ENCODE measurements at places on chromosomes 11 and 22.

GRCh38 chr22:35993048-35993714 is 35.4 kb downstream of the RBFOX2 start:
- DNase-seq: no peak

- DNase-seq: no peak
Measured at GRCh38 chr11:118415739-118416068, 14.3 kb downstream of the ATP5MG start.

- no peak for DNase-seq
Measured at GRCh38 chr22:35930933-35931332, 97.7 kb downstream of the RBFOX2 start.

DNA sequence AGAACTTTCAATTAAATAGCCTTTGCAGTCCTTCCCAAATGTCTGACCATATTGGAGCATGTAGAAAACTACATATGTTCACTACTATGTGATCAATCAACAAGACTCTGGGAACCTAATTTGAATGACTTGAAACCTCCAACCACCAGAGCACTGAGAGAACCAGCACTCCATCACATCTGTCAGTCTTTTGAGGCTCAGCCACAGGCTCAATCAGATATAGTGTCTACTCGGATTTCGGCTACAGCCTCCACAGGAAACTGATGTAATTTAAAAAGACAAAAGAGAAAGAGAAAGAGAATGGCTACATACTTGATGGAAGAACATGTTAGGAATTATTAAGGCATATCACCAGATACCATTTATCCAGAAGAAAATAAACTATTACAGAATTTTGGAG is 859.0 kb downstream of the FAM181B start:
- no peak for DNase-seq

DNA sequence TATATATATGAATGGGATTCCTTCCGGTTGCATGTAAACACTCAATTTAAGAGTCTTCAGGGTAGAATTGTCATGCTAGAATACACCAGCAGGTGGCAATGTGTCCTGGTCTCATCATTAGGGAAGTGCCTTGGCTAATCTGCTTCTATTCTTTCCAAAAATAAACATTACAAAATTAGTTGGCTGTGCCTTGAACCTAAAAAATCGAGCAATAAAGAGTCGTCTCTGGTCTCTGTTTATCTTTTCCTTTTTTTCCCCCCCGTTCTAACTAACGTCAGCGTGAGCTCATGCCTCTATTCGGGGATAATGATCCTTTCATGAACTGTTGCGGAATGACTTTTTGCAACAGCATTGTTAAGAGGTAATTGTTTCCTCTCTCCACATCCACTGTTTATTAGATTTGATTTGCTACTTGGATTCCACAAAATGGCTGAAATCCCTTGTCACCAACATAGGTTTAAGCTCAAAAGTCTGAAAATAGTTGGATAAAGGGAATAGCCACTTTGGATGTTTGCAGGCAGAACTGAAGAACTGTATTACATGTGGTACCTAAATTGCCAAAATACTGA is 1.2 kb upstream of the ARHGEF12 start:
- DNase-seq: no peak

GRCh38 chr11:61194981-61195695 is 8.2 kb upstream of the PGA3 start:
- DNase-seq: no peak

DNA sequence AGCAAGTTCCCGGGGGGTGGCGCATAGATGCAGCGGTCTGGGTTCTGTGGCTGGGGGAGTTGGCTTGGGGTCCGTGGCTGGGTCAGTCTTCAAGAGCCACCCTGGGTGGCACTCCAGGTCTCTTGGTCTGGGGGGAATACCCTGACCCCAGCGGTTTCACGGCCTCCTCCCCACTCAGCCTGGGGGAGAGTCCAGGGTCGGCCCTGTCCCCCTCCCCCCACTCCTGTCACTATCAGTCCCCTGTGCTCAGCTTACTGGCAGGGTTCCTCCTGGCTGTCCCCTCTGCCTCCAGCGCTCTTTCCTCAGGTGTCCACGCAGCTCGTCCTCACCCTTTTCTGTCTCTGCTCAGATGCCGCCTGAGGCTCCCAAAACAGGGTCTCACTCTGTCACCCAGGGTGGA is 68.5 kb upstream of the PARVG start:
- DNase-seq: no peak

GRCh38 chr11:113261709-113262475 is 52.5 kb upstream of the TTC12 start:
- DNase-seq: no peak

DNA sequence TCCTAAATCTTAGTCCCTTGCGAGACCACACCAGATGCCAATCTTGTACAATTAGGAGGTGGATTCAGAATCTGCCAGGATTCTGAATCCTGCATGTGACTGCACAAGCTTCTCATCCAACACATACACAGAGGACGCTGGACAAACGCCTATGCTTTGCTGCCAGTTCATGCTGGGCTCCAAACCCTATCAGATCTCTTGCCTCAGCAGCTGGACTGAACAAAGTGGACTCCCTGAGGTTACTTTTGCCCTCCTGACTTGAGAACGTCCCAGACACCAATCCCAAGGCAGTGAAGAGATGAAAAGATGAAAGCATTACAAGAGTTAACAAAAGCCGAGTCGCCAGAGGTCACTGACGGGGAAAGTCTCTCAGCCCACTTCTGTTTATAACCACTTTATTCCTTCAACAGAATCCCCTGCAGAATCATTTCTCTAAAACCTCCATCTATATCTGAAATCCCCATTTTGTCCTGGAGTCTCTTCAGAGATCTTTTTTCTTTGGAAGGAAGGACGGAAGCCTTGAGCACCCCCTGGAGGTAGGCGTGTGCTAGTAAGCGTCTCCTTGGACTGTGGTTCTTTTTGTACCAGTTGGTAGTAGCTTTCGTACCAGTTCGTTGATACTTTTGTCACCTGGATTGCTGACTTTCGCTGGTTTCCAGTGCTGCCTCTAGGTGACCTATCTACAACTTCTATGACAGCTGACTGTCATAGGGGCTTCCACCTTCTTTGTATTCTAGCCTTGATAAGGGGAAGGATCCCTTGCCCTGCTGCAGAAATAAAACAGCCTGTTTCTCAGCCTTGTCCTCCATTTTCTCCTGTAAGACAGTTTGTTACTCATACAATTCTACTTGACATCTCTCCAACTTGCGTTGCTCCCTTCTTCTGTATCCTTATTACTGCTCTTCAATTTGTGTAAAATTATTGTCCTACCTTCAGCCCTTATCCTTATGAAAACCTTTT is 26.1 kb upstream of the EED start:
- DNase-seq: no peak

- no peak for DNase-seq
Measured at GRCh38 chr11:70055444-70055843, 22.7 kb upstream of the ANO1 start.

GRCh38 chr11:5618807-5619206 is 6.0 kb upstream of the TRIM34 start:
- no peak for DNase-seq

- DNase-seq: no peak
Measured at GRCh38 chr11:11143849-11144248, 209.2 kb downstream of the CSNK2A3 start.

DNA sequence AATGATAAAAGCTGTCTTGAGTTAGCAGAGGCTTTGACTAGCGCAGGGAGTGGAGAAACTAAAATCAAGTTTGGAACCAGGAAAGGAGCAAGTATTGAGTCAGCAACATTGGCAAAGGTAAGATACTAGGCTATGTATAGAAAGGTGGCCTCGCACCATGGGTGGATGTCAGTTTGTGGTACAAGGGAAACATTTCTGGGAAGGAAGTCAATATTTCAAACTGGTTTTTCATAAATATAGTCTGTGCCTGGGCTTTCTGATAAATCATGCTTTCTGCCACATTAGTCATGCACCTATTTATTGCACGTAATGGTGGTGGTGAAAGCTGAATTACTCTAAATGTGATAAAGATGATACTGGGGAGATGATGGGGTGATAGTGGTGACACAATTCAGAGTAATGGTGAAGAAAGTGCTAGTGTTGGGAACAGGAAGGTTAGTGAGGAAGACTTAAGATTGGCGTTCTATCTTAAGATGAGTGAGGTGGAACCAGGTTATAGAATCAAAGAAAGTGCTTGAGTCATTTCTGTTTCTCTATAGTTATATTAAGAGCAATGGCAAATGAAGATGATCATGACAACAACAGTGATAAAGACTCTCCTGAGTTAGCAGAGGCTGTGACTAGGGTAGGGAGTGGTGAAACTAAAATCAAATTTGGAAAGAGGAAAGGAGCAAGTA is 729.0 kb downstream of the FAM181B start:
- DNase-seq: no peak

DNA sequence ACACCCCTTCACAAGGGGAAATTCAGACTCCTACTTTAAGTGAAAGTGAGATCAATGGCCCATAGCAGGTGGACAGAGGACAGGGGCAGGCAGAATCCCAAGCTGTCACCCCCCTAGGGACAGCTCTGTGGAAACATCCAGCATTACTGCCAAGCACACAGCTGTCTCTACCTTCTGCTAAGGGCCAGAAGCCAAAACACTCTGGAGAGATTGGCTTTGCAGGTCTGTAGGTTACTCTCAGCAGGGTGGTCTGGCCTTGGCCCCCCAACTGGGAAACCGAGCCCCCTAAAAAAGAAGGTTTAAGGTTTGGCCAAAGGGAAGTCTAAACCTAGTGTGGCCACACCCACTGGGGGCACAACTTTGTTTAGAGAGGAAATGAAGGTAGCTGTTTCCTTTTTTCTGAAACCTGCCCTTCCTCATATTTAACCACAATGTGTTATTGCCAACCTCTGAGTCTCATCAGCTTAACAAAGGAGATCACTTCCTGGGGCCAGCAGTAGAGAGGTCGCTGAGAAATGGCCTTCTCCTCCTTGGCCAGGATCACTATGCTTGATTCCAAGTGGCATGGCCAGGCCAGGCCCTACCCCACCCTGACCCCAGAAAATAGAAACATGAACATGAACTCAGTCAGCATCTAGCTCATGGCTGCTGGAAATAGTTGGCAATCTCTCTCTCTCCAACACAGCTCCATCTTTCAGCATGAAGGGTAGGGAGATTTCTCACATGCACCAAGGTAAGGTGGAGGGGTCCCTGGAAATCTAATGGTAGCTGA is 25.9 kb upstream of the SCARF2 start:
- DNase-seq: peak; percentile 29

- no peak for DNase-seq
Measured at GRCh38 chr11:1560649-1561251, 11.3 kb downstream of the DUSP8 start.

- DNase-seq: no peak
Measured at GRCh38 chr11:128604723-128605122, 17.4 kb upstream of the ETS1 start.

DNA sequence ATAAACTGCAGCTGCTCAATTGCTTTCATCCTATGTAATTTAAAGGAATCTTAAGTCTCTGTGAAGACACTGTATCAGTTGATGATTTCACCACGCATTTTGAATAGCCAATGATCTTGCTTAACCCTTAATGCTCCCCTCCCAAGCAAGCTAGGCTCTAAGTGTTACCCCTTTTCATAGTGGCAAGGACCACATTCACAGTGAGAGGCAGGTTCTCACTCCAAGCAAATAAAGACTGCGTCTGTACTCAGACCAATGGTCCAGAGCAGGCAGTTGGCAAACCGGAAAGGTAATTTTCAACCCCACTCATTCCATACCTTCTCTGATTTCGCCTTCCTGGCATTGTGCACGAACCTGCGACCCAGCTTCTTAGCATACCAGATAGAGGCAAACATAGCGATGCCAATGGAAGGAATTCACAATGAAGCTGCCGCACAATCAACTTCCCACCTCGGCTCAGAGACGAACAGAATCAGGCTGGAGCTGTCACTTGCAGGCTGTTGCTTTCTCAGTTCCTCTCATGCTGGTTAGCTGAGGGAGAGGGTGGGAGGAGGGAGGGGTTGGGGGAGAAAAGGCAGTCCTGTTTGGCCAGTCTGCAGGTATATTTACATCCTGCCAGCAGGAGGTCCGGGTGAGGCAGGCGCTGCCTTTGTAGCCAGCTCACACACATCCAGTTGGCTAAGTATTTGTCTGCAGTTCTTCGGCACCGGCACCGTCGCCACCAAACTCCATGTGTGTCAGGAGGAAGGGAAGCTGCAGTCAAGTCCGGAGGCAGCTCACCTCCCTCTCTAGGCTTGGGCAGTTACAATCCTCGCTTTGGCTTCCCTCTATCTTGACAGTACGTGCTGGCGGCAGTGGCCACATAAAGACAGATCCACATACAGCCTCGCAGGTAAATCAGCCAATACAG is 1151.2 kb upstream of the CCDC90B start:
- DNase-seq: no peak

DNA sequence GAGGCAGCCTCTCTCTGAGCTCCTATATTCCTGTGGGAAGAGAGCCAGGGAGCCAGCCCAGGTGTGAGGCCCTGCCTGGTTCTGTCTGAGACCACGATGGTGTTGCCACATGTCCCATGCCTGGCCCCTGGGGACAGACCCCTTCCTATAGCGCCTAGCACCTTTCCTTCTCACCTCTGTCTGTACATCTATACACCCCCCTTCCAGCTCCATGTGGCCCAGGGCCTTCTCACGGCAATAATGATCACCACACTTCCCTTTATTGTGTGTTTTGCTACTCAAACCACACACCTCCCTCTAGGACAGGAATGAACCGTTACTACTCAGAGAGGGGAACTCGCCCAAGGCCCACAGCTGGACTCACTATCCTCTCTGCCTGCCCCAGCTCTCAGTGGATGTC is 12.8 kb downstream of the CD82 start:
- no peak for DNase-seq

GRCh38 chr11:38498721-38499120 is 1900.7 kb upstream of the RAG2 start:
- DNase-seq: no peak

DNA sequence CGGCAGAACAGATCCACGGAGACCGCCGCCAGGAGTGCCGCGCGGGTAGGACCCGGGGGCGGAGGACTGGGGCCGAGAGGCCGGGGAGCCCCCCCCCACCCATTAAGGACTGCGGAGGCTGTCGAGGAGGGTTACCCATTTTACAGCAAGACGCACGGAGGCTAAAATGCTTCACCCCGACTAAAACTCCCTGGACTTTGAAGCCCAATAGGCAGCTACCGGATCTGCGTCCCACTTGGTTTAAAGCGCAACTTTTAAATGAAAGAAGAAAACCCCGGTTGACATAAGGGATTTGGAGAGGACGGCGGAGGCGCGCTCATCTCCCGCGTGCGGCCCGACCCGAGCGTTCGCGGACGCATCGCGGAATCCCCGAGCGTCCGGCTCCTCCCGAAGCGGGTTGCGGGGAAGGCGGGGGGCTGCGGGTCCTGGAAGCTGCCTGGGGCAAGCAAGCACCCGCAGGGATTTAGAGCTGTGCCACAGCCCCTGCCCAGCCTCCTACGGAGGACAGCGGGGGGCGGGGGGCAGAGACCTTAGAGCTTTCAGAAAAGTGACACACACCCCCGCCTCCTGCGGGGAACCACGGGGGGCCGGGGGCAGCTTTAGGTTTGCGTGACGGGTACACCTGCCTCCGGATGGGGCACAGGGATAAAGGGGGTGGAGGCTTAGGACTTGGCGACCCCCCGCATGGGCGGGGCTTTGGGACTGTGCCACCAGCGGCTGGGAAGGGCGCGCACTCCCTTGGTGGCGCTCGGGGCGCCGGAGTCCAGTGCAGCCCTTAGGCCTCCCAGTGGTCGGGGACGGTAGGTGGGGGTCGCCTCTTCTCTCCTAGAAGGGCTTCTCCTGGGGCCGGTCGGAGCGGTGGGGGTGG is 760 bp upstream of the CELSR1 start:
- DNase-seq: no peak

Data from activated B cell treated with CpG ODN at 0.5 μM for 24 hours (primary cell).